ENCODE measurements at places on chromosomes 7 and 10. TPM values are rescaled to one million over a fixed set of nuclear protein-coding genes. Genes with fewer than 3 reads are reported as not detected.

RBP4 gene
- total RNA-seq, result not detected

ELFN1 gene
- 10.6 TPM for total RNA-seq

HHEX gene
- total RNA-seq, result 182 TPM

INHBA gene
- 0.08 TPM for total RNA-seq

CBX3 gene
- 146 TPM for total RNA-seq

TMEM273 gene
- 1.6 TPM for total RNA-seq

BEND7 gene
- total RNA-seq, result 53.3 TPM

PNLIPRP3 gene
- not detected for total RNA-seq

IKZF1 gene
- total RNA-seq, result 3.1 TPM

PARD3 gene
- 35.2 TPM for total RNA-seq

GDF2 gene
- not detected for total RNA-seq

MRC1 gene
- total RNA-seq, result 35.7 TPM
